GM20000 (cell line): ENCODE measurements at places on chromosomes 7 and 10.
A peak's percentile ranks its signal among the peaks of the same experiment; 100 is the strongest.

- DNase-seq = no peak
These were observed 71.6 kb upstream of the GRB10 start for GRCh38 chr7:50854247-50854646.

DNA sequence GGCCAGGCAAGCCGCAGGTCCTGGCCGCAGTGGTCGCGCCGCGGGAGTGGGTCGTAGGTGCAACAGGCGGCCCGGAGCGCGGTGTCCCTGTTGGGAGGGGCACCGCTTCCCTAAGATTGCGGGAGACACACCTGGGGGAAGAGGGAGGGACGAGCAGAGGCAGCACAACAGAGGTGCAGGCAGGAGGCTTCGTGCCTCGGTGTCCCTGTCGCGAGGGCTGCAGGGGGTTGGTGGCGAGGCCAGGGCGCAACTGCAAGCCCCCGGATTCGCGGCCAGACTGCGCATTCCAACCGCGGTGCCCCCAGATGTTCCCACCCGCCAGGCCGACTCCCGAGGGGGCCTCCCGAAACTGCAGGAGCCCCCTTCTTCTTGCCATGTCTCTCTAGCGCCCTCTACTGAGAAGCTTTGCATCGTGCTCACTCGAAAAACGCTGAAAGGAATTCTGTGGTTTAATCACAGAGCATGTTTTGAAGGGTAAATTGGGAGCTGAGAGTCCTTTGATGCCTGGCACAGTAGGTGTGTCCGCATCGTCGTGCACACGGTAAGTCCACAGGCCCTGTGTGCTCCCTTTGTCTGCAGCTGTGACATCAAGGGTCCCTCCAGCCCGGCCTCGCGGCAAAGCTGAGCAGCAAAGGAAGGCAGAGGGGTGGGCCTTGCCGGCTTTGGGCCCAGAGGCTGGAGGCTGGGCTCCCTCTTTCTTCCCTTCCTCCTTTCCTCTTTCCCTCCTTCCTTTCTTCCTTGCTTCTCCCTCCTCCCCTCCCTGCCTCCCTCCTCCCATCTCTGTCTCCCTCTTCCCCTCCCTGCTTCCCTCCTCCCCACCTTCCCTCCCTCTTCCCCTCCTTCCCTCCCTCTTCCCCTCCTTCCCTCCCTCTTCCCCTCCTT lies 6.2 kb upstream of the MBL2 start:
- no peak for DNase-seq

- DNase-seq = no peak
These were observed 98.5 kb downstream of the CABCOCO1 start for GRCh38 chr10:61760943-61761824.

DNA sequence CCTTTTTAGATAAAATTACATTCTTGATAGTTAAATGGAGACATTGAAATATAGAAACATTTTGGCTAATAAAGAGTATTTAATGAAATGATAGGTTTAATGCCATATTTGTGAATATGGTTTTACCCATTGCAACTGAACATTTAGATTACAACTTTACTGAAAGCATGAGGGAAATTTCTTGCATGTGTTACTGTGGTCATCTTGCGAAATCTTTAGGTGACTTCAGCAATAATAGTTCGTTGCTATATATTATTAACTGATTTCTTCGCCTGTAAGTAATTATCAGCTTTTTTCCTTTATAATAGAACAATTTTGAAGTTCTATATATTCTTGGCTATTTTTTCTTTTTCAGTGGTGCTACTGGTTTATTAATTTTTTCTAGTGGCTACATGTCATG lies 83.2 kb downstream of the MLLT10 start:
- no peak for DNase-seq

DNA sequence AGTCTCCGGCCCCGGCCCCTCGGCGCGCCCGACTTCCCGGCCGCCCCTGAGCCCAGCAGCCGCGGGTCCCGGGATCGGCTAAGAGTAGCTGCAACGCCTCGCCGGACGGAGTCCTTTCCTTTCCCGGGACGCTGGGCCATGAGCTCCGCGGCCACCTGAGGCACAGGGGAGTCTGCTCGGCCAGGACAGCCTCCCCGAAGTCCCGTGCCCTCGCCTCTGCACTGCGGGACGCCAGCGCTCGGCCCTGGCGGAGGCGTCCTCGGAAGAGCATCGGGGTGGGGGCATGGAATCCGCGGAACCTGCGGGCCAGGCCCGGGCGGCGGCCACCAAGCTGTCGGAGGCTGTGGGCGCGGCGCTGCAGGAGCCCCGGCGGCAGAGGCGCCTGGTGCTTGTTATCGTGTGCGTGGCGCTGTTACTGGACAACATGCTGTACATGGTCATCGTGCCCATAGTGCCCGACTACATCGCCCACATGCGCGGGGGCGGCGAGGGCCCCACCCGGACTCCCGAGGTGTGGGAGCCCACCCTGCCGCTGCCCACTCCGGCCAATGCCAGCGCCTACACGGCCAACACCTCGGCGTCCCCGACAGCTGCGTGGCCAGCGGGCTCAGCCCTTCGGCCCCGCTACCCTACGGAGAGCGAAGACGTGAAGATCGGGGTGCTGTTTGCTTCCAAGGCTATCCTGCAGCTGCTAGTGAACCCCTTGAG lies 502 bp downstream of the SLC18A3 start:
- peak; percentile 48 for DNase-seq

DNA sequence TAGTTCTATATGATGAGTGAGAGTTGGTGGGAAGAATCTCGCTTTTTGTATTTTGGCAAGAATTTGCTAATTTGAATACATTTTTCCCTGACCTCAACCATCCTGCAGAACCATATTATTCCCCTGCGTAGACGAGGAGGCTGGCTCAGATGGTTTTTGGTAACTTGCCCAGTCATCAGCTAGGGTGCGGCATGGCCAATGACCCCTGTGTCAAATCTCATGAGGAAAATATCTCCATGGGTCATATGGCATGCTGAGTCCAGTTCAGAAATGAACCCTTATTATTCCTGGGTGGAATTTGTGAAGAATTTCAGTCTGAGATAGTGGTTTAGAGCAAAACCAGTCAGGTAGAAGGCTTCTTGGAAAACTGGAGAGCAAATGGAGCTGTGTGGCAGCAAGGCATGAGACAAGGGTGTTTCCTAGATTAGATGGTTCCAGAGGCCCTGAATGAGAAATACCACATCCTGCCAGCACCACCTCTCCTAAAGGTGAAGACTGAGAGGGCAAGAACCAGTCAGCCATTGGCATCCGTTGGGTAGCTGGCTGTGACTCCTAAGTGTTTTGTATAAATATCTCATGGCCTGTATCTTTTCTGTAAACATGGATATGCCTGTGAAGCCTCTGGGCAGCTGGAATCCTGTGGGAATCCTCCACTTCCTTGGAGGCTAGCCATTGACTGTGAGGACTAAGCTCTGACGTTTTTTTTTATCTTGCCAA lies 5.8 kb upstream of the UPP1 start:
- DNase-seq = no peak

DNA sequence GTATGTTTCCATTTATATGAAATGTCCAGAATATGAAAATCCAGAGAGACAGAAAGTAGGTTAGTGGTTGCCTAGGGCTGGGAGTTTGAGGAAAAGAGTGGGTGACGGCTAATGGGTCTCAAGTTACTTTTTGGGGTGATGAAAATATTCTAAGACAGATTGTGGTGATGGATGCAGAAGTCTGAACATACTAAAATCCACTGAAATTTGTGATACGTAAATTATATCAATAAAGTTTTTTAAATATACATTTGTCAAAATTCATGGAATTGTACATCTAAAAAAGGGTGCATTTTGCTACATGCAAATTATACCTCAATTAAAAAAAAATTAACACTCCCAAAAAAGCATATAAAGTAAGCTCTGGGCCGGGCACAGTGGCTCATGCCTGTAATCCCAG lies 9.4 kb downstream of the DDIT4 start:
- no peak for DNase-seq

GRCh38 chr10:24824536-24824935 lies 100.8 kb upstream of the ARHGAP21 start:
- DNase-seq = no peak

GRCh38 chr10:773562-774161 lies 84.2 kb upstream of the DIP2C start:
- peak; percentile 14 for DNase-seq

DNA sequence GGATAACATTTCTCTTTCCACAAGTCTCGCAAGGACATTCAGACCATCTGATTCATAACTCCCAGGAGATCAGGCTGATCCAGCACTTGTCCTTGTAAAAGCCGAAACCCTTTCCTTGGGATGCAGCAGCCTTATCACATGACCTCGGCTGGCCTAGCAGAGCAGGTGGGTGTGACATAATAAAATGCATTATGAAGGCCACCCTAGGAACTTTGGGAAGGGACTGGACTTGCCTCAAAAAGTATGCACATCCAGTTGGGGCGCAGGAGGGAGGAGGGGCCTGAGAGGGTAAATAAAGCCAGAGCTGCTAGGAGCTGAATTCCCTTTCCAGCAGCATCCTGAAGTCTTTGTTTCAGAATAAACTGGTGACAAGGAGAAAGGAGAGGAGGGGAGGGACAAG lies 260.8 kb downstream of the SNX13 start:
- no peak for DNase-seq

- no peak for DNase-seq
These were observed 29.6 kb upstream of the ZNF488 start for GRCh38 chr10:47413531-47414226.

DNA sequence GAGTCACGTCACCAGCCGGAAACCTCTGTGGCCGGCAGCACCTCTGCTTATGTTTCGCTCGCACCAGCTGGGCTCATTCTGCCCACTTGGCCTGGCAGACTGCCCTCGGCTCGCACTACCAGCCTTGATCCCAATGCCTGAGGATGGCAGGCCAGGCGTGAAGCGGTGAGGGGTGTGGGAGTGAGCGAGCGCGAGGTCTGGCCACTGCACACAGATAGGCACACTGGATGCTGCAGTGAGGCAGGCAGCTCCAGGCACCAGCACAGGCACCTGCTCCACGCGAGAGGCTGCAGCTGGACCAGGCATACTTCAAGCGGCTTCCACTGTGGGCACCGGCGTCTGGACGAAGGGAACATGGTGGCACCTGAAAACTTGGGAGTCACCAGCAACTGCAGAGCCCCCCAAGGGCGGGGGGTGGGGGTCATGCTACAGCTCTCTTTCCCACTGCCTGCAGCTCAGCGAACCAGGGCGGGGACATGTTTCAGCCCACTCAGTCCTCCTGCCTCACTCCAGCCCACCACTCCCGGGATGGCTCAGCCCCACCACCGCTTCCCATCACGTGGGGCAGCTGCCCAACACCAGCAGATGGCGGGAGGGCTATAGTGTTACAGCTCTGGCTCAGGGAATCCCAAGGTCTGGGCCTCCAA lies 5.4 kb upstream of the DMTF1 start:
- DNase-seq = no peak

- no peak for DNase-seq
These were observed 137.4 kb upstream of the KCNMA1 start for GRCh38 chr10:77774940-77775391.

DNA sequence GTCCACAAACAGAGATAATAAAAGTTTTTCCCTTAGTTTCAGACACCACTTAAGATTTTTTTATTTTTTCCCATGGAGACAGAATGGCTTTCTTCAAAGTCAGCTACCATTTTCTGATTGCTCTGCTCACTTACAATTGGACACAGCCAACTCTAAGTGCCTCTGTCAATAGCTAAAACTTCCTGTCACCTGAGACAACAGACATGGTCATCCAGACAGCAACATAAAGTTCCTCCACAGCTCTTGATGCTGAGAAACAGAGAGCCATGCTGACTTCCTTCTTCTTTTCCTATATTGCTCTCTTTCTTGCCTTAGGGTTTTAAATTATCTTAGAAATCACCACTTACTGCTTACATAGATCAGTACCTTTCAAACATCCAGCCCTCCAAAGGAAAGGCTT lies 12.0 kb downstream of the ZNF800 start:
- no peak for DNase-seq

GRCh38 chr10:49735161-49735560 lies 27.0 kb downstream of the OGDHL start:
- DNase-seq = no peak

GRCh38 chr10:122459561-122460273 lies 1.6 kb upstream of the HTRA1 start:
- no peak for DNase-seq

- no peak for DNase-seq
These were observed 93.8 kb downstream of the CALD1 start for GRCh38 chr7:134873253-134873652.

DNA sequence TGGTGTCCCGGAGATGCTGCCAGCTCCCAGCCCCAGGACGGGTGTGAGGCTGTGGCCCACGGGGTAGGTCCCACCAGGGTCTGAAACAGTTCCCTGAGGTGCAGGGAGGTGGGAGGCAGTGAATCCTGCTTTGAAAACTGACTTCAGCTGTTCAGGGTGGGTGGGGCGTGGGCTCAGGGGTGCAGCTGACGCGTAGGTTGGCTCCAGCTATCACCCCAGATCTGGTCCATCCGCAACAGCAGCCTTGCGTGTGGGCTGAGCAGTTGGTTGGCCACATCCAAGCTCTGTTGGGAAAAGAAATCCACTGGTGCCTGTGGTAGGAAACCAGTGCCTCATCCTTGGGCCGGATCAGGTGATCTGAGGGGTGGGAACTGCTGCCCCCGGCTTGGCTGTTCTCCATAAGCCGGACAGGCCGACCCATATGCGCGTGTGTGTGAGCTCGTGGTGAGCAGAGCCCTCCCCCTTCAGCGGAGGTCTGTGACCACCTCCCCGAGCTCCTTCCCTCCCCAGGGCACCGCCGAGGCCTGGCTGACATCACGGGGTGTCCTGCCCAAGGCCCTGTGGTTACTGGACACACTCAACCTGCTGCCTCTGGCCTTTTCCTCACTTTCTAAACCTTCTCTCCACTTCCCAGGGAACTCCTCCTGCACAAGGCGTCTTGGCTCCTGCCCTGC lies 15.4 kb upstream of the FAM20C start:
- no peak for DNase-seq

GRCh38 chr10:49076741-49077521 lies 38.4 kb downstream of the VSTM4 start:
- peak; percentile 45 for DNase-seq

GRCh38 chr7:134371536-134371935 lies 54.8 kb upstream of the SLC35B4 start:
- no peak for DNase-seq

DNA sequence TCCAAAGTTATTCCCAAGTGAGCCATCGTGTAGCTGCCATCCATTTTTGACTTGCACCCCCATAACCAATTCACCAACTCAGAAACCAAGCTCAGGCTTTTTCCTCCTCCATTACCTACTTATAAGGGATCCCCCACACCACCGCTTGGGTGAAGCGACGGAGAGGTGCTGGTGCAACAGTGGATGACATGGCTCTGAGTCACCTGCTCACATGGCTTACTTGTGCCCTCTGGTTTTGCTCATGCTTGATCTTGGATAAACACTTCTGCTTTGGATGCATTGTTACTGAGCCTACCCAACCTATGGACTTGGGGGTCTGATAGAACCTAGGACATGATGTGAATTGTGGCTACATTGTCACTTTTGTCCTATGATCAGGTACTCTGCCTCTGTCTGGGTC lies 12.0 kb upstream of the AKR1B1 start:
- no peak for DNase-seq

GRCh38 chr10:48724127-48724526 lies 39.5 kb downstream of the WDFY4 start:
- no peak for DNase-seq
